ENCODE measurements at places on chromosomes 3 and 15. TPM values are rescaled to one million over a fixed set of nuclear protein-coding genes. Genes with fewer than 3 reads are reported as not detected.
A peak's percentile ranks its signal among the peaks of the same experiment; 100 is the strongest.

- peak; percentile 48 for DNase-seq
Observed at GRCh38 chr3:72756900-72757299, 91.3 kb downstream of the SHQ1 start.

GRCh38 chr3:32319607-32320006, 72.0 kb upstream of the CMTM7 start:
- DNase-seq: no peak

GRCh38 chr15:35173444-35174118, 88.5 kb upstream of the NANOGP8 start:
- DNase-seq: no peak

GRCh38 chr15:99502182-99502581, 63.6 kb upstream of the MEF2A start:
- DNase-seq: no peak

DNA sequence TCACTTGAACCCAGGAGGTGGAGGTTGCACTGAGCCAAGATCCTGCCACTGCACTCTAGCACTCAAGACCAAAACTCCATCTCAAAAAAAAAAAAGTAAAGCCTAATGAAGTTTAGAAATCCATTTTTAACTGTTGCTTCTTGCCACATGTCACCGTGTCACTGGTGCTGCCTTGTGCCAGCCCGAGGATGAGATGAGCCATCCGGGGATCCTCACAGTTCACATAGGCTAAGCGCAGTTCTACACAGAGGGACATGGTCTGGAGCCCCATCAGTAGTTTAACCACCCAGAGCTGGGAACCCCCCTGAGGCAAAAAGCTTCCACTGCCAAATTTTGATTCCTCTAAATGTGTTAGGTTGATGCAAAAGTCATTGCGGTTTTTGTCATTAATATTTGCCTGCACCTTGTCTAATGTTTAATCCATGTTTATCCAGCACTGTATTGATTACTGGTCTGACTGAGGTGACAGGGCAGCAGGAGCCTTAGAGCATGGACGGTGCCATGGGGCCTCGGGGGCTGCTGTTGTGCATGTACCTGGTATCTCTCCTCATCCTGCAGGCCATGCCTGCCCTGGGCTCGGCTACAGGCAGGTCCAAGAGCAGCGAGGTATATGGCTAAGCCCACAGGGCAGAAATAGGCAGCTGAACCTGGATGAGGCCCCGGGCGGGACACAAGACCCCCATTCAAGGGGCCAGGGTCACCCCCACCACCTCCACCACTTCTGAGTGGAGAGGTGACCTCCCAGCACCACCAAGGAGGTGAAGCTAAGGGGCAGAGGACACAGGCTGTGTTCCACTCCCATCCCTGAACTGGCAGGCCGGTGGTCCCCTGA, at the start of gene ITIH1:
ITIH1 (plus strand) TSS at position 473 of the 832 bp plus-strand sequence; CDS start at position 490, 17 bp downstream.
- no peak for DNase-seq

DNA sequence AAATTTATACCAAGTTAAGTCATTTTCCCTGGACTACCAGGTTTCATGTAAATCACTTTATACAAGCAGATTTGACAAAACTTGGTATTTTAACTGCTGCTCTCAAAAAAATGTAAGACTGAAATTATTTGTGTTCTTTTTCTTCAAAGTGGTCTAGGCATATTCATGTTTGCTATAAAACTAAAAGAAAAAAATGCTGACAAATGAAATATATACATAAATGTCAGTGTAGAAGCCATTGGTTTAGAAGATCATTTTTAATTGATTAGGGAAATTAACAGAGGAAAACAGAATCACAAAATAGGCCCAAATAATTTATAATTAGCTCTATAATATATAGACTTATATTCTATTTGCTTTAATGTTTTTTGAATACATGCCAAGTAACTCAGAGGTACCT, 523.2 kb downstream of the RBMS3 start:
- no peak for DNase-seq

Gene CLDN16
- total RNA-seq: not detected

Gene PLXND1
- 392 TPM for total RNA-seq
